ENCODE measurements at places on chromosomes 12 and 14. TPM values are rescaled to one million over a fixed set of nuclear protein-coding genes. Genes with fewer than 3 reads are reported as not detected.

- H3K4me3 ChIP-seq: no peak overlapping the region
- H3K27ac ChIP-seq: peak overlapping the region; percentile 66
- H3K36me3 ChIP-seq: peaks cover 76% of the 10 kb centered on the region
- no peaks in the 10 kb centered on the region for H3K27me3 ChIP-seq
Measured at GRCh38 chr12:16359512-16360491, 12.4 kb downstream of the MGST1 start.

GRCh38 chr12:115697340-115697739 lies 580.2 kb downstream of the MED13L start:
- H3K4me1 ChIP-seq: no peaks in the 10 kb centered on the region
- no peaks in the 10 kb centered on the region for H3K27me3 ChIP-seq
- H3K36me3 ChIP-seq: no peaks in the 10 kb centered on the region
- H3K4me3 ChIP-seq: no peak overlapping the region
- no peak overlapping the region for H3K27ac ChIP-seq

- no peak overlapping the region for H3K27ac ChIP-seq
- no peaks in the 10 kb centered on the region for H3K36me3 ChIP-seq
- H3K27me3 ChIP-seq: no peaks in the 10 kb centered on the region
- H3K4me1 ChIP-seq: no peaks in the 10 kb centered on the region
- no peak for DNase-seq
- H3K4me3 ChIP-seq: no peak overlapping the region
Measured at GRCh38 chr12:75154388-75154787, 55.3 kb downstream of the KCNC2 start.

GRCh38 chr12:14710632-14711320 lies 14.4 kb upstream of the GUCY2C start:
- DNase-seq: peak; percentile 56
- H3K27me3 ChIP-seq: no peaks in the 10 kb centered on the region
- peaks cover 53% of the 10 kb centered on the region for H3K4me1 ChIP-seq

- no peaks in the 10 kb centered on the region for H3K4me1 ChIP-seq
- DNase-seq: no peak
- no peaks in the 10 kb centered on the region for H3K36me3 ChIP-seq
- H3K4me3 ChIP-seq: no peak overlapping the region
Measured at GRCh38 chr12:96466939-96467751, 22.2 kb upstream of the CFAP54 start.

DNA sequence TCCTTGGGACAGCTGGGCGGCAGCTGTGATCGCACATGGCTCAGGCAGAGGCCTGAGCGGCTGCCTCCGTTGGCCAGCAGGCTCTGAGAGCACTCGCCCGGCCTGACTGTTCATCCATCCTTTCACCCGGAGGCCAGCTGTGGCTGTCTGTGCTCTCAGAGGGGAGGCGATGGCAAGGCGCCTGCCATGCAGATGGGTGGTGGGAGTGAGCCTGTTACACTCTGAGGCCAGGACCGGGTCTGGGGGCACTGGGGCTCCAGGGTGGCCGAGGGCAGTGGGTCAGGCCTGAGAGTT lies 292.3 kb downstream of the TMEM121 start:
- DNase-seq: no peak
- H3K27me3 ChIP-seq: no peaks in the 10 kb centered on the region
- no peak overlapping the region for H3K4me3 ChIP-seq
- H3K36me3 ChIP-seq: peaks cover 9% of the 10 kb centered on the region
- H3K4me1 ChIP-seq: no peaks in the 10 kb centered on the region
- H3K27ac ChIP-seq: no peak overlapping the region

GRCh38 chr14:63897721-63898163 lies 44.9 kb downstream of the SYNE2 start:
- H3K36me3 ChIP-seq: no peaks in the 10 kb centered on the region
- peaks cover 8% of the 10 kb centered on the region for H3K4me1 ChIP-seq
- no peaks in the 10 kb centered on the region for H3K27me3 ChIP-seq
- no peak for DNase-seq
- H3K27ac ChIP-seq: no peak overlapping the region
- no peak overlapping the region for H3K4me3 ChIP-seq

DNA sequence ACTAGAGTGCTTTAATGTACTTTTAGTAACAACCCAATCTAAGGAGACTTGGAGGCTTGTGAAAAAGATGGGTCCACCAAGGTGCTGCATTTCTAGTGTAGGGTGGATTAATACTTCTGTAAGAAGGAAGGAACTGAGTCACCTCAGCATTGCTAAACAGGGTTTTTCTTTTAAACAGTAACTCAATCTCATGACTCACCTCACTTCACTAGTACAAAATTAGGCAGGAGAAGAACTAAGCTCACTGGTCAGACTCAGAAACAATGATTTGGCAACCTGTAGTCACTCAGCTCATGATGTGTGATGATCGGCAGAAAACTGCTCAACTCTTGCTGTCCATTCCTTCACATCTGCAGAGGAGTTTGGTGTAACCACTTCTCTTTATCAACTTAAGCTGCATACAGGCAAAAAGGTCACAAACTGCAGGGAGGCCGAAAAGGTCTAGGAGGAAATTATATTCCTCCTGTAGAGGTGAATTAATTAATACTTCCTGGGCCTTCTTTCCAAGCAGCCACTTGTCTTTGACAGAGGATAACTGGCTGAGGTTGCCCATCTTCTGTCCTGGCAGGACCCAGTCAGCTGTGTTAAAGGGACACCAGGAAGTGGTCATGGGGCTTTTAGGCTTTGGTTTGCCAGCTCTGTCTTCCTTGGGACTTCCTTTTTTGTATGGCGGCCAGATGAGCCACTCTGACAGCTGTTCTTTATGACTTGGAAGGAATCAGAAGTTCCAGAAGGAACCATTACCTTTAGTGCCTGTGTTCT lies 466.9 kb downstream of the FUT8 start:
- no peak overlapping the region for H3K4me3 ChIP-seq
- no peaks in the 10 kb centered on the region for H3K27me3 ChIP-seq
- no peaks in the 10 kb centered on the region for H3K36me3 ChIP-seq
- H3K27ac ChIP-seq: no peak overlapping the region
- DNase-seq: no peak
- no peaks in the 10 kb centered on the region for H3K4me1 ChIP-seq

- peaks cover 15% of the 10 kb centered on the region for H3K4me1 ChIP-seq
- H3K36me3 ChIP-seq: peaks cover 32% of the 10 kb centered on the region
- H3K4me3 ChIP-seq: no peak overlapping the region
- no peak for DNase-seq
Measured at GRCh38 chr12:105158876-105159275, 51.3 kb downstream of the WASHC4 start.

DNA sequence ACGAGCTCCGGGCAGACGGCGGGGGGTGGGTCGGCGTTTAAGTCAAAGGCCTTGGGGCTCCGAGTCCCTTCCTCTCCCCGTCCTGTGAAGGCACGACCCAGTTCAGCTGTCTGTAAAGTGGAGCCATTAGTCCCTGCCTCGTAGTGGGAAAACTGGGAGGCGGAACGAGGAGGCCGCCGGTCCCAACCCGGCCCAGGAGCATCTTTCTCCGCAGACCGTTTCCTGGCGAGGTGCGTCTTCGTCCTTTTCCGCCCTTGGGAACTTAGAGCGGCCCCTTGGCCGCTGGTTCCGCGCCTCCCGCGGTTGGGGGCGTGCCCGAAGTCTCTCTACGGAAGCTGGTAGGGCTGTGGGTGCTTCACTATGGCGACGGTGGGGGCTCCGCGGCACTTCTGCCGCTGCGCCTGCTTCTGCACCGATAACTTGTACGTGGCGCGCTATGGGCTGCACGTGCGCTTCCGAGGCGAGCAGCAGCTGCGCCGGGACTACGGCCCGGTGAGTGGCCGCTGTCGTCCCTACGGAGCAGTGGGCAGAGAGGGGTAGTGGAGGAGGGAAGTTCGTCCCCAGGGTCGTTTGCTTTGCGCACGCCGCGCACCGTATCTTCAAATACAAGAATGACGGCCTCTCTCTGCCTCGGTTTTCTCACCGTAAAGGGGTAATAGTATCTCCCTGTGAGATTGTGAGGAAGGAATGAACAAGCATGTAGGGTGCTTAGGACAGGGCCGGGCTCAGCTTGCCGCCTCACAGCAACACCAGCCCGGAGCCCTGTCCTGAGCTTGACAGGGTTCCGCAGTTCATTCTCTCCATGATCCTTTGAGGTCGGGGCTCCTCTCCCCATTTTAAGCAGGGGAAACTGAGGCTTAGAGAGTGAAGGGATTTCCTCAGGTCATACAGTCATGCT lies at the start of gene OGFOD2:
Gene OGFOD2, plus strand, starts transcription at position 353 of the 898 bp plus-strand sequence. Its CDS starts 8 bp downstream, at position 361.
- DNase-seq: peak; percentile 95
- peak within 1 kb of the TSS; percentile 91 for H3K27ac ChIP-seq
- H3K4me1 ChIP-seq: peaks cover 13% of the 10 kb centered on the region
- H3K36me3 ChIP-seq: no peaks in the 10 kb centered on the region
- peak within 1 kb of the TSS; percentile 93 for H3K4me3 ChIP-seq

- no peak overlapping the region for H3K27ac ChIP-seq
- no peak for DNase-seq
- no peaks in the 10 kb centered on the region for H3K36me3 ChIP-seq
- no peaks in the 10 kb centered on the region for H3K4me1 ChIP-seq
- no peaks in the 10 kb centered on the region for H3K27me3 ChIP-seq
Measured at GRCh38 chr14:35571598-35571997, 37.6 kb downstream of the INSM2 start.

DNA sequence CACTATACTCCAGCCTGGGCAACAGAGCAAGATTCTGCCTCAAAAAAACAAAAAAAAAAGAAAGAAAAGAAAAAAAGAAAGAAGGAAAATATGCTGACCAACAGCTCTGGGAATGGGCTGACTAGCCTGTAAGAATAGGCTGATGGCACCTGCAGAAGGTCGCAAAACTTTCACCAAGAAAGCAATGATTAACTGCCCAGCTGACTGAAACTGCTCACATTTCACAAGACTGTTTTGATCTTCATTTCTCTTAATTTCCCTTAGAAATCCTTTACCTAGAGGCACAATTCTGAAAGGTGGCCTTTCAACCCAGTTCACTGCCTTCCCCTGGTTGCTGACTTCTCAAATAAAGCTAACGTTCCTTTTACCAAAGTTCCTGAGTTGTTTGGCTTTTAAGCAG lies 12.4 kb downstream of the BEST3 start:
- H3K4me1 ChIP-seq: peaks cover 23% of the 10 kb centered on the region
- H3K36me3 ChIP-seq: no peaks in the 10 kb centered on the region
- no peak overlapping the region for H3K27ac ChIP-seq
- DNase-seq: no peak

DNA sequence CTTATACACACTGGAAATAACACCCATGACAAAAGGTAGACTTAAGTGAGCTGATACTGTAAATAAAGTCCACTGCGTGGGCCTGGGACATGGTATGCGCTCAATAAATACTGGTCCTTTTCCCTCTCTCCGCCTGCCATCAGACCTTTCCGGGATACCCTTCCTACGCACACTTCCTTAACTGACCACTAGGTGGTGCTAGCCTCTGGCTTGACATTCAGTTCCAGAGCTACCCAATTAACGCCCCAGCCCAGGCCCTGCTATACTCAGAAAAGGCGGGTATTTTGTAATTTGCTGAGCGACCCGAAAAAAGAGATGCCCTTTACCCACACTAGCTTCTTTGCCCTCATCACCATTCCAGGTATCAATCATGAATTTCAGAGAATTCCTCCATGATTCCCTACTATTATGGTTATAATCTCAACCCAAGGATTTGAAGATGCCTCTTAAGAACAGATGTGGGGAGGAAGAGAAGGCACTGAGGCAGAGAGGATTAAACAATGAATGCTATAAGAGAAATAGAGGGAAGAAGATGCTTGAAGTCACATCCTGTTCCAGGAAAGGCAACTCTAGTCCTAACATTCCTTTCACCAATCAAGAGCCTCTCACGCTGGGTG lies 3.9 kb upstream of the LRP1 start:
- H3K4me1 ChIP-seq: peaks cover 11% of the 10 kb centered on the region
- no peak overlapping the region for H3K27ac ChIP-seq
- peak; percentile 94 for DNase-seq
- H3K4me3 ChIP-seq: no peak overlapping the region

DNA sequence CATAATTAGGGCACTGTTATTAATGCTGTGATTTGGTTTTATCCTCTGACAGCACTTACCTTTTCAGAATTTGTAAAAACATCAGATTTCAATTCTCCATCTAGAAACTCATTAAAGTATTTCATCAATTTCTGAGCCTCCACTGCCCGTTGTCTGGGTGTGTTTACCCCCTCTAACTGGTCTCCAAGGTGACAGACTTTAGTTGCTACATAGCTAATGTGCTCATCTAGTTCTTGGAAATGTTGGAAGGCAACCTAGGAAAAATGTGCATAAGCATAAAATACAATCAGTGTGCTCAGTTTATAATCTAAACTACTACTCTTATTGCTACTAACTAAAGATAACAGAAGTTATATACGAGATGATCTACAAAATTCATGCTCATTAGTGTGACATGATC lies 24.6 kb downstream of the EXOC5 start:
- no peak for DNase-seq
- H3K27me3 ChIP-seq: no peaks in the 10 kb centered on the region
- H3K4me1 ChIP-seq: no peaks in the 10 kb centered on the region
- H3K27ac ChIP-seq: no peak overlapping the region
- H3K36me3 ChIP-seq: no peaks in the 10 kb centered on the region

GRCh38 chr14:67438969-67439368 lies 27.0 kb upstream of the PLEK2 start:
- H3K4me3 ChIP-seq: no peak overlapping the region
- no peaks in the 10 kb centered on the region for H3K36me3 ChIP-seq
- no peak overlapping the region for H3K27ac ChIP-seq
- H3K4me1 ChIP-seq: peaks cover 11% of the 10 kb centered on the region
- DNase-seq: no peak
- no peaks in the 10 kb centered on the region for H3K27me3 ChIP-seq

DNA sequence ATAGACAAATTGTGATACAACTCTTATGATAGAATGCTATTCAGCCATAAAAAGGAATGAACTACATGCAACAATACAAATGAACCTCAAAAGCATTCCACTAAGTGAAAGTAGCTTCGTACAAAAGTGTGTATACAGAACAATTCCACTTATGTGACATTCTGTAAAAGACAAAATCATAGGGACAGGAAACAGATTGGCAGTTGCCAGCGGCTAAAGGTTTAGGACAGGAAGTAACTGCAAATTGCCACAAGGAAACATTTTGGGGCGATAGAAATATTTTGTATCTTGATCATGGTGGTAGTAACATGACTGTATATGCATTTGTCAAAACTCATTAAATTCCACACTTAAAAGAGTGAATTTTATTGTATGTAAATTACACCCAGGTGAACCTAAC lies 113.4 kb downstream of the CAPZA3 start:
- H3K27me3 ChIP-seq: no peaks in the 10 kb centered on the region
- no peaks in the 10 kb centered on the region for H3K36me3 ChIP-seq
- no peak for DNase-seq

DNA sequence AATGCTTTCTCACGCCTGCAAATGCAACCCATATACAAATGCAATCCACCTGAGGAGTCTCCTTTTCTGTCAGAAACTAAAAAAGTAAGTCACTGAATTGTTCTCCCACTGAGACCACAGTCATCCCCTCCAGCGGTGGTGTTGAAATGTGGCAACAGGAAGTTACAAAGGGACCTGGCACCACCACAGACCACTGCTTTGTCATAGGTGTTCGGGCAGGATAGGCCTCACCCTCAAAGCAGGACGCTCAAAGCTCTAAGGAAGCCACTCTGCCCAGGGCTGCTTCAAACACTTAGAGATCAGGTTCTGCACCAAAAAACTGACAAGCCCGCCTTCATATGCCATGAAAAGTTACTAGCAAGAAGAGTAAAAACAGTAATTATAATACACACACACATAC lies 11.3 kb downstream of the PHLDA1 start:
- no peak overlapping the region for H3K4me3 ChIP-seq
- H3K4me1 ChIP-seq: peaks cover 30% of the 10 kb centered on the region
- peak overlapping the region; percentile 20 for H3K27ac ChIP-seq

Gene KLRC1
- not detected for total RNA-seq

Gene RPL6
- total RNA-seq: 1,413 TPM

Gene SSTR1
- 2.3 TPM for total RNA-seq

Gene CCDC177
- total RNA-seq: 1.7 TPM

Gene NRL
- 2.2 TPM for total RNA-seq

Gene RNASE1
- total RNA-seq: 0.56 TPM

Gene EIF2S3B
- 16.3 TPM for total RNA-seq

Gene MCRS1
- total RNA-seq: 105 TPM

Measured in GM23338 (cell line).